ENCODE measurements at places on chromosomes 7 and 10.

- DNase-seq: no peak
Observed at GRCh38 chr10:113021268-113022040, 71.4 kb downstream of the TCF7L2 start.

- no peak for DNase-seq
Observed at GRCh38 chr10:131933016-131933695, 32.3 kb downstream of the PPP2R2D start.

- no peak for DNase-seq
Observed at GRCh38 chr10:34498821-34499220, 316.3 kb downstream of the PARD3 start.

GRCh38 chr7:86949052-86949778 is 110.2 kb downstream of the ELAPOR2 start:
- DNase-seq: peak; percentile 56

- no peak for DNase-seq
Observed at GRCh38 chr7:50156163-50156562, 63.1 kb upstream of the ZPBP start.

DNA sequence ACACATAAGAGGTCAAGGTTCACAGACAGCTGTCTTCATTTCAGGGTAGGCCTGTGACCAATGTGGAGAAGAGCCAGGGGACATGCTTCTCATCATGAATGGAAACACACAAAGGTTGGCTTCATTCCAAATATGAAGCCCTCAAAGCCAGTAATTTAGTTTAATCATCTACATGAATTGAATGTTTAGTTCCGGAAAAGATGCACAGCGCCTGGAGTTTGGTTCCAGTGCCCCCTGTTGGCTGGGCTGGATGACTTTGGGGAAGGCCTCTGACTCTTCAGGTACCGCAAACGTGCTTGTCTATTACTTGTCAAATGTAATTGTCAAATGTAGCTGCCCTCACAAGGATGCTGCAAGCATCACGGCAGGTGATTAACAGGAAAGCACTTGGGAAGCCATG is 130.7 kb downstream of the ADRA2A start:
- DNase-seq: no peak

- no peak for DNase-seq
Observed at GRCh38 chr10:75395932-75396630, 5.5 kb downstream of the ZNF503 start.

GRCh38 chr10:11740907-11741306 is 1.3 kb upstream of the ECHDC3 start:
- no peak for DNase-seq

- DNase-seq: no peak
Observed at GRCh38 chr10:49359349-49360270, 36.3 kb downstream of the DRGX start.

DNA sequence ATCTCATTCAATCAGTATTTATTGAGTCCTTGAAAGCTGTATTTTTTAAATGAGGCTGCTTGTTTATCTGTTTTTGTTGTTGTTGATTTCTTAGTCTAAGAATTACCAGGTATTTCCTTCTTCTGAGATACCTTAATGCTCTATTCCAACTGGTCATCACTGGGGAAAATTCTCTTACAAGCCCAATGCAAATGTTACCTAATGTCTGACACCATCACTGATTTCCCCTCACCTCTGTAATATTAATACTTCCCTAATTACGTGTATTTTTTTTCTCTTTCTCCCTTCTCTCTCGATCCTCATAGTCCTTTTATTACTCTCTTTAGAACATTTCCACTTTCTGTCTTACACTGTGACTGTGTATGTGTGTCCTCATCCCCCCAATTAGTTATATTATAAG is 13.9 kb downstream of the HDAC9 start:
- DNase-seq: no peak

- no peak for DNase-seq
Observed at GRCh38 chr7:149379625-149380024, 81.2 kb downstream of the ZNF777 start.

DNA sequence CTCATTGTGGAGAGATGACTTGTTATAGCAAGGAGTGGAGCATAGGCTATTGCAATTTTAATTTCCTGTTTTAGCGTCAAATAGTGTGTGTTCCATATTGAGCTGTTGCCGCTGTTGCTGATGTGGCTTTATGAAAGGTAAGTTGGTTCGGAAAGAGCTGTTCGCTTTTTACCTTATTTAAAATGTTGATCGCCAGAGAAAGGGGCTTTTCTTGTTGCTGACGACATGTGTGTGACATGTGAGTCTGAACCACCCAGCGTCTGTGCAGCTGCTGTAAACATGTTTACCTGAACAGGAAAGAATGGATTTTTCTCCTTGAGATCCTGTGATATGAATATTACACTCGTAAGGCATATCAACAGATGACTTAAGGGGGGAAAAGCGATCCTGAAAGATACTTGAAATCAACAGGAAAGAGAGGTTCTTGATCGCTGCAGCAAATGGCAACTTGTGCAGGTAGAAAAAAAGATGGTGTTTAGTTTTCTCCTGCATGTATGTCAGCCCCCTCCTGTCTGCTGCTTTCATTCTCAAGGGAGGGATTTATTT is 2.5 kb downstream of the ZEB1 start:
- no peak for DNase-seq

- DNase-seq: no peak
Observed at GRCh38 chr10:24306507-24306875, 97.6 kb downstream of the KIAA1217 start.

GRCh38 chr7:155574556-155575290 is 28.4 kb upstream of the CNPY1 start:
- DNase-seq: no peak

DNA sequence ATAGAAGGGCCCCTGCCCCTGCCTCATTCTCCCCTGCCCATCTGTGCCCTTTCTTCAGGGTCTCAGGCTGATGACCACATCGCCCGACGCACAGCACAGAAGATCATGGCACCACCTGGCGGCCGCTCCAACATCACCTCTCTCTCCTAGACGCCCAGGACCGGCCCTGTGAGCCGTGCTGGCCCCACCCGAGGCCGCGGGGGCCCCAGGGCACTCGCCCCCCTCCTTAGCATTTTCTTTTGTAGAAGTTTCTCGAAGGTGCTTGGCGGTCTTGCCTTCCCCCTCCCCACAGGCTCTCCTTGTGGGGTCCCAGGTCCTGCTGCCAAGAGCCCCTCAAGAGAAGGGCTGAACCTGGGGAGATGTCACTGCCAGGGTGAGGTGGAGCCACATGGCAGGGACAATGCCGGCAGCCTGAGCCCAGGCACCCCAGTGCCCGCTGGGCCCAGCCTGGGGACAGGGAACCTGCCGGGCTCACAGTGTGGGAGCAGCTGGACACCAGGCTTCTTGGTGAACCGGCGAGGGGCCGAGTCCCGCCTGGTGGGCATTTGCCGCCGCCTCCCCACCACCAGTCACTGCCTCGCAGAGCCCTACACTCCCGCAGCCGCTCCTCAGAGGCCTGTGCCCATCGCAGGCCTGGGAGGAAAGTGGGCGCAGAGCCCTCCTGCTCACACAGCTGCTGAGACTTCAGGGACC is 18.2 kb downstream of the DPYSL4 start:
- DNase-seq: no peak

DNA sequence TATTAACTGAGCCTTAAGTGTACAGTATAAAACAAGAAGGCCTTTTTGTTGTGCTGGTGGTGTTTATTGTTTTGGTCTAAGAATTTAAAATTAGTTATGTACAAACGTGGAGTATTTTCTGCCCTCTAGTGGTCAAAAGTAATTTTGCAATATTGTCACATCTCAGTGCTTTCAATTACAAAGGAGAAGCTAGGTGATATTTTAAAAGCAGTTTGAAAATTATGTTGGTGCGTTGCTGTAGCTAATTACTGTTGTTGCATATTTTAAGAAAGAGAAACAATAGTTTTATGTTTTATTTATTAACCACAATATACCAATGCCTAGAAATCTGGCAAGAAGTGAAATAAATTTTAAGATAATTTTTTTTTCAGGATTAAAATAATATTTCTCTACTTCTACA is 11.4 kb downstream of the NPVF start:
- DNase-seq: peak; percentile 27

DNA sequence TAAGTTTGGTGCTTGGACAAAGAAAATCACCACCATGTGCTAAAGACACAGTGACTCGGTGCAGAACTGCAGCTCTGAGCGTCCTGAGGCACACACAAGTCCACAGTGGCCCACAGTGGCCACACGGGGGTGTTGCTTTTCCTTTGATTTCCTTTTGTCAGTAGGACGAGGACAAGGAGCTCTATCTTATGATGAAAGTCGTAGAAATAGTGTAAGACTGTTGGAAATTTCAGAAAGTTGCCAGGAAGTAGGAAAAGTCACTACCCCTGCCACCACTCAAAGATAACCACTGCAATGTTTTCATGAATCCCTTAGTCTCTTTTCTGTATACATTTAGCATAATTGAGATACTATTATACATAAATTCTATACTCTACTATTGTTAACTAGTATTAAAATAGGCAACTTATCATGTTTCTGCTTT is 146.0 kb downstream of the TNS3 start:
- no peak for DNase-seq

DNA sequence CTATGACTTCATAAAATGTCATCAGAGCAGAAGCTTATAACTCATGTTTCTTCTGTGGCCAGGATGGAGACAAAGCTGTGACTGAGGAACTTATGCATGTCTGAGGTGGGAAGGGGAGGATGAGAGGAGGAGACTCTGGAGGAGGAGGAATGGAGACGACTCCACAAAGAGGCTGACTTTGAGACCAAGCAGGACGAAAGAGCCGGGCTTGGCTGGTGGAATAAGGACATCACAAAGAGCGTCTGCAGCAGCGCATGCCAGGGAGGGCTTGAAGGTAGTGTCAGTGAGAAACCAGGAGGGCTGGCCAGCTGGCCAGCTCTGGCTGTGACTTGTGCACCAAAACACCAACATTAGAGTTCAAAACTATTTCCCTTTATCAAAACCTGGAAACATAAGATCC is 6.1 kb upstream of the GDF2 start:
- DNase-seq: no peak

- DNase-seq: peak; percentile 42
Observed at GRCh38 chr10:49679480-49679893, at the start of gene C10orf53. C10orf53 (plus strand) TSS chr10:49679651; CDS start chr10:49679698, 47 bp downstream.

- no peak for DNase-seq
Observed at GRCh38 chr7:108253275-108254044, 123.3 kb upstream of the LAMB4 start.

DNA sequence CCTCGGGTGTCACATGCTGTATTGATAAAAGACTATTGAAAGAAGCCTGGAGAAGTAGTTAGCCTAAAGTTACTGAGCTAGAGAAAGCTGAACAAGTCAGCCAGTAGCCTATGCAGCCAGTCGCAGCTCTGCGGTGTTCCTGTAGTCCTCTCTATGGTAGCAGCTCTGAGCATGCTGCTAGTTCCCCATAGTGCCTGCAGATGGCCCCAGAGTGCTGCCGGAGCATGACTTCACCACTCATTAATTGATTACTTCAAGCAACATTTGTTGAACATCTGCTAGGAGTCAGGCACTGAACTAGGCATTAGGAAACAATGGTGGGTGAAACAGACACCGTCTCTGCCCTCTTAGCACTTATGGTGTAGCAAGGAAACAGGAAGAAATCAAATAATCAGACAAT is 422.7 kb downstream of the SORCS3 start:
- DNase-seq: peak; percentile 20

- no peak for DNase-seq
Observed at GRCh38 chr10:10338339-10338738, 679.3 kb upstream of the CELF2 start.

- no peak for DNase-seq
Observed at GRCh38 chr7:49645296-49645695, 128.1 kb upstream of the VWC2 start.

GRCh38 chr10:1368842-1369171 is 312.6 kb downstream of the WDR37 start:
- DNase-seq: peak; percentile 66

- DNase-seq: no peak
Observed at GRCh38 chr7:44965937-44966730, 12.7 kb downstream of the MYO1G start.

GRCh38 chr10:124526621-124527267 is 65.1 kb downstream of the LHPP start:
- DNase-seq: no peak

DNA sequence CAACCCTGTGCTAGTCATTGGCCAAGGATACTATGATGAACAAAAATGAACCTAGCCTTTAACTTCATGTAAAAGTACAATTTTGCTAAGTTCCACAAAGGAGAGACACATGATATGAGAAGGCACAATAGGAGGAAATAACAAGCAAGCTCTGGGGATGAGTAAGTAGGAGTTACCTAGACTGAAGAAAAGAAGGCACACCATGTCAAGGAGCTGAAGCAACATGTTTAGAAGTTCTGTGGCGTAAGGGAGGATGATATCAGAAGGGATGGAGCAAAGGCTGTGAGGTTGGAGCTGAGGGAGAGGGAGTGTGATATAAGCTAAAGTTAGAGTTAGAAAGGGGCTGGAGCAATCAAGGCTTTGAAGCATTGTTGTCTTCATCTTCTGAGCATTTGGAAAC is 25.6 kb downstream of the KIFBP start:
- DNase-seq: no peak

DNA sequence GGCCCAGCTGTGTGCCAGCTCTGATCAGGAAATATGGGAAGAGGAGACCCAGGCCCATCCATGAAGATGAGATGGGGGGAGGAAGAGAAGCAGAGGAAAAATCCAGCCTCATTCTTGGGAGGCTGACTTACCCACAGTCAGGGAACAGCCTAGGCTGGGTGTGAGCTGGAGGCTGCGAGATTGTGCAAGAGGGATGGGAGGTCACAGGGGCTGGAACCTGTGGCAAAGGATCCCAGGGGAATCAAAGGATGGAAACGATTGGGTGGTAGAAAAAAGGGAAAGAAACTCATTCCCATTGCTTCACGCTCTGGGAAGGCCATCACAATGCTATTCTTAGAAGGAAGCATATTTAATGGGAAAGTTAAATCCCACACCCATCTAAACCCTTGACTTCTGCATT is 26.7 kb upstream of the CRHR2 start:
- no peak for DNase-seq

DNA sequence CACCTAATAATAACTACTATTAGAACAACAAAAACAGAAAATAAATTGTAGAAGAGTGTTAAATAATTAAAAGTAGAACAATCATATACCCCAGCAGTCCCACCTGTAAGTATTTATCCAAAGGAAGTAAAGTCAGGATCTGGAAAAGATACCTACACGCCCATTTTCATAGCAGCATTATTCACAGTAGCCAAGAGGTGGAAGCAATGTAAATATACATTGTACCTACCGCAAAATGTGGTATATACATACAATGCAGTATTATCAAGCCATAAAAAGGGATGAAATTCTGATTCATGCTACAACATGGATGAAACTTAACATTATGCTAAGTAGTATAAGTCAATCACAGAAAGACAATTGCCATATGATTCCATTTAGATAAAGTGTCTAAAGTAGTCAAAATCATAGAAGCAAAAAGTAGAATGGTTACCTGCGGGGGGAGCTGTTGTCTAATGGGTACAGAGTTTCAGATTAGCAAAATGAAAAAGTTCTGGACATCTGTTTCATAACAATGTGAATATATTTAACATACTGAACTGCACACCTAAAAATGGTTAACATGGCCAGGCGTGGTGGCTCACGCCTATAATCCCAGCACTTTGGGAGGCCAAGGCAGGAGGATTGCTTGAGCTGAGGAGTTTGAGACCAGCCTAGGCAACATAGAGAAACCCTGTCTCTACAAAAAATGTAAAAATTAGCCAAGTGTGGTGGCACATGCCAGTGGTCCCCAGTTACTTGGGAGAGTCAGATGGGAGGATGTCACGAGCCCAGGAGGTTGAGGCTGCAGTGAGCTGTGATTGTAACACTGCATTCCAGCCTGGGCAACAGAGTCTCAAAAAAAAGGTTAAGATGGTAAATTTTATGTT is 6.0 kb upstream of the TMED4 start:
- no peak for DNase-seq

GRCh38 chr7:116824449-116824848 is 37.9 kb upstream of the CAPZA2 start:
- no peak for DNase-seq

Measured in GM10248 (cell line).